ENCODE measurements at places on chromosomes 1 and 21. TPM values are rescaled to one million over a fixed set of nuclear protein-coding genes. Genes with fewer than 3 reads are reported as not detected.

Gene TNFSF4
- 0.17 TPM for total RNA-seq

Gene FCGR1A
- total RNA-seq: not detected

Gene NHLH2
- total RNA-seq: 1.0 TPM

Gene SIPA1L2
- 19.8 TPM for total RNA-seq

- peak; percentile 95 for DNase-seq
Observed at GRCh38 chr1:172973424-172973823, 77.3 kb downstream of the TNFSF18 start.

GRCh38 chr1:11496551-11497080, 17.7 kb downstream of the DISP3 start:
- DNase-seq: no peak

GRCh38 chr1:213394837-213395236, 343.8 kb downstream of the RPS6KC1 start:
- DNase-seq: no peak
